T-helper 17 cell (primary cell): ENCODE measurements at places on chromosomes 3 and 15.

DNA sequence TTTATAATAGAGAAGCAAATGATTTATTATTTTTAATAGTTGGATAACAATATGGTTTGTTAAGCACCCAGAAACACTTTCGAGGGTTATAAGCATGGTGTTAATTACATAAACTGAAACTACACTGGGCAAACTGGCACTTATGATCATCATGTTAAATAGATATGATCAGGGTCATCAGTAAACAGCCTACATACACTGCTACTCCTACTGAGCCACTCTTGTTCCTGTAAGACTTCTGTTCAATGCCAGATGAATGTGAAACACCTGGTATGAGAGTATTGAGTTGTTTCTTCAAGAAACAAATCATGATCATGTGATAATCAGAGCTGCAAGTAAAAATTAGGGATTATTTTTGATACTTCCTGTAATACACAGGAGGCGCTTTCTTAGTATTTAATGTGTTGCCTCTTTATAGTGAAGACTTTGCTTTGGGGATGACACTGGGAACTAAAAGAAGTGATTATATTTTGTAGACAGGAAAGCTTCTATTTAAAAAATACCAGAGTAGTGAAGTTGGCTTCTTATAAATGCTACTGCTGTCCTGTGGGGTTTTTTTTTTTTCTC is 32.3 kb upstream of the UTS2B start:
- no peak for DNase-seq

- no peak for DNase-seq
Measured at GRCh38 chr3:64353226-64353625, 128.0 kb upstream of the PRICKLE2 start.

DNA sequence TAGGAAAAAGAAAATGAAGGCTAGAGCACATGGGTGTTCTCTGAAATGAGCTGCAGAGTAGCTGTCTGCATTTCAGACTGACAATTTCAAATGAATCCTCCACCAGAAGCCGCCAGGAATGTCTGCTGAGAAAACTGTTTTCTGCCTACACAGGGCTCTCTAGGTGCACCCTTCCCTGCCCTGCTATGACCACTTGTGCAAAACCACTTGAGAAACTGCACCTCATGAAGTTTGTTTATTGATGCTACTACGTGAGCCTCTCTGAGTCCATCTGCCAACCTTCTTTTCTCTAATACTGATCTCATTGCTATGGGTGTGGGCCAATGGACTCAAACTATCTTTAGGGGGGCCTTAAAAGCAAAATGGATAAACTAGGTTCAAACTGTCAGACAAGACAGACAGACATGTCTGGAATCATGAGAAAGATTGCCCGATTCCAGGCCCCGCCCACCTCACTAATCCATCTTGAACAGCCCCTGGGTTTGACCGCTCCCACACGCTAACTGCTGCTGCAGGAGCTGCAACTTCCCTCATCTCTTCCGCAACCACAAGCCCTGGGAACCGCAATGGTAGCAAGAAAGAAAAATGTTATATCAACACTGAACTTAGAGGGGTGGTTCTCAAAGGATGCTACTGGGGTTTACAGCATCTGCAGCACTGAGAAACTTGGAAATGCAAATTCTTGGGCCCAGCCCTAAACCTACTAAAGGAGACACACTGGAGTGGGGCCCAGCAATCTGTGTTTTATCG is 9.0 kb upstream of the CD47 start:
- no peak for DNase-seq

DNA sequence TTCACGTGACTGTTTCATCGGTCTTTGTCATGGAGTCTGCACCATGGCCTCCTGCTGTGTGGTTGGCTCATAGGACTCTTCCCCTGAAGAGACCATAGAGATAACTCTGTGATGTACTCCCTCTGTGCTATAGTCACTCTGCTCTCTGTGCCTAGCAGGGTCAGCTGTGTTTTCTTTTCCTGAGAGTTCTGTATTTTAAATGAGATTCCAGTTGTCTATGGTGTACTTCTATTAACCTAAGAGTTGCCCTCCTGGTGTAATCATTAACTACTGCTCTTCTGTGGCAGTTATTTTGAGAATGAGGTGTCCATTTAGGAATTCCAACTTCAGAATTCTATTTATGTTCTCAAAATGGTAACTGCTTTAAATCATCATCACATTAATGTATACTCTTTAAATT is 114.5 kb upstream of the ARPP21 start:
- no peak for DNase-seq

DNA sequence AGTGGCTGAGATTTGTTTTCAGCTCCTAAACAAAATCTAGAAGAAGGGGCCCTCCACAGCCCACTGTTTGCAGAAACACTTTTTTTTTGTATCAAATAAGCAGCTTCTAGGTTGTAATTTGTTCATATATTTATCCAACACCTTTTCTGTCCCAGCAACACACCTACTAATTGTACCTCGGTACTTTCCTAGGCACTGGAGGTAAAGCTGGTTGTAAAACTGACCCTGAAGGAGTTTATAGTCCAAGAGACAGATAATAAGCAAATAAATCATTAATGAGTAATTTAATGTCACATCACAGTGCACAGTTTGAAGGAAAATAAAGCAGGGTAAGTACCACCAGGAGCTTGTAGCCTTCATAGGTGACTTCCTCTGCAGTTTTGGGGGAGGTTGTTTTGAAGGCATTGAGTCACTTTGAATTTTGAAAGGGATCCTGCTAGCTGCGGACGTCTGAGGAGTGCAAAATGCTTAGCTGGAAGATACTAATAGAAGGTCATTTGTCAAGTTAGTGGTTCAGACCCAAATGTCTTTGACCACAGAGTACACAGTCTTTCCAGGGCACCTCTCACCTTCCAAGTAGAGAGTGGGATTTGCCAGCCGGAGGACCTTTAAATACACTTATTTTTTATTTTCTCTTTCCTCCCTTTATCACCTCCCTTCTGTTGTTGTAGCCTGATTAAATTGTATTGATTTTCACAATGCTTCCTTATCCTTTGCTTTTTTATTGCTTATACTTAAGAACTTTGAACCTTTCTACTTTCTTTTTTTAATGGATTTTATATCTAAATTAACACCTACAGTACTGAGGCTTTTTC is 53.8 kb downstream of the CMSS1 start:
- no peak for DNase-seq

DNA sequence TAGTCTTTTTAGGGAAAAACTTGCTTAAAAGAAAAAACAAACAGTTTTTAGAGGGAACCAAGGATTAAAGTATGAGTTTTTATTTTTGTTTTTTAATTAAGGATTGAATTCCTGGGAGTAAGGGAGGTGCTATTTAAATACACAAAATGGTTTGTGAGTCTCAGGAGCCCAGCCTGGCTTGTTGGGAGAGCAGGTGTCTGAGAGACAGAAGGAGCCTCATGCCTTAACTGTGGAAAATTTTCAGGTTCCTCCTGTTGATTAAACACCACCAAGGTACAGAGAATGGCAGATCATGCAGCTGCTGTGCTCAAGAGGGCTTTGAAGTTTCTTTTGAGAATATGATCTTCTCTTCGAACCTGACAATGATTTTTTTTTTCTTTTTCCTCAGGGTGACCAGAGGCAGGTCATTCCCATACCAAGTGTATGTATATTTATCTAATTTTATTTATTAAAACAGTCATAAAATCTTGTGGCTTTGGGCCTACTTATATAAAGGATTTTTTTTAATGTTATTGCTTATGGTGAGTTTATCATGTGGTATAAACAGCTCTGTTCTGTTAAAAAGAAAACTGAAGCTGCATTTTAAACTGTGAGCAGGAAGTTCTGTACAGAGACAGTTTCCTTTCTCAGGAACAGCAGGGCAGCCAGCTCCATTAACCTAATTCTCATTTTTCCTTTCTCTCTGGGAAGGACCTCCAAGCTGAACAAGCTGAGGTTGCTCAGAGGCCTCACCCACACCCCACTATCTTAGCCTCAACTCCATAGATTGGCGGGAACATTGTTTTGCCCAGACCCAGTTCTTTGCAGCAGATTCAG is 33.7 kb upstream of the VILL start:
- DNase-seq: no peak

DNA sequence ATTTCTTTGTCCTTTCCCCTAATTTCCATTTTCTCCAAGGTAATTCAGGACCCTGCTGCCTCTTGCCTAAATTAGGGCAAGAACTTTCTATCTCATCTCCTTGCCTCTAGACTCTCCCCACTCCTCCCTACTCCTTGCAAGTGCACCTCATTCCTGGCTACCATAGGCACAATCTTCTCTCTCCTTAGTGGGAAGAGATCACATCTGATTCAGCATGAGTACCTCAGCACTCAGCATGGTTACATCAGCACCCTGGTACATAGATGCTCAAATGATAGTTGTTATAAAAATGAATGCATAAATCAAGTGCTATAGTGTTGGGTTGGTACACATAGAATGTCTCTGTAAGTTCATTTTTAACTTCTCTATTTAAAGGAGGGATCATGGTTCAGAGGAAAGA is 313.4 kb upstream of the RASGRP1 start:
- no peak for DNase-seq
